Stimulated activated CD4-positive, alpha-beta T cell treated with anti-CD3 and anti-CD28 coated beads, Interleukin-4, amount 100 ng/mL, for 24 hours (primary cell): ENCODE measurements at places on chromosomes 12 and 14.

DNA sequence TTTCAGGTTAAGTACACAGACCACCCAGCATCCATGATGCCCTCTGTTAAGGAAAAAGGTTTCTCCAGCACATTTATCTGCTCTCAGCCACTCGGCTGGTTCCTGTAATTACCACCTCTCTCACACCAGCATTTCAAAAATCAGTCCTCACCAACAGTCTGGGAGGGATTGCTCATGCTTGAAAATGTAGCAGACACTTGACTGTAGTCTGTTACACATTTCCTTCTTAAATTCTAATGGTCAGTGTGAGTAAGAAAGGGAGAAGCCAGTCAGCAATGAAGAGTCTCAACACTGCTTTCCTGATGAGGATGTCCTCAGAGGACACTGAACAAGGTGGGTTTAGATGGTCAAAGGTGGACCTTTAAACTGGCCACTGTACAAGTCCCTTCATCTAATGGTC, 6.0 kb downstream of the ZBTB39 start:
- no peak for DNase-seq

GRCh38 chr12:124168016-124168786, 126.7 kb upstream of the RFLNA start:
- no peak for DNase-seq

GRCh38 chr12:127509066-127509778, 757.7 kb upstream of the TMEM132C start:
- no peak for DNase-seq

GRCh38 chr12:58955849-58956248, 35.5 kb upstream of the LRIG3 start:
- DNase-seq, result no peak
